ENCODE measurements at places on chromosomes 1 and 21.

- DNase-seq, result no peak
Measured at GRCh38 chr1:54070171-54070837, 16.9 kb downstream of the TCEANC2 start.

DNA sequence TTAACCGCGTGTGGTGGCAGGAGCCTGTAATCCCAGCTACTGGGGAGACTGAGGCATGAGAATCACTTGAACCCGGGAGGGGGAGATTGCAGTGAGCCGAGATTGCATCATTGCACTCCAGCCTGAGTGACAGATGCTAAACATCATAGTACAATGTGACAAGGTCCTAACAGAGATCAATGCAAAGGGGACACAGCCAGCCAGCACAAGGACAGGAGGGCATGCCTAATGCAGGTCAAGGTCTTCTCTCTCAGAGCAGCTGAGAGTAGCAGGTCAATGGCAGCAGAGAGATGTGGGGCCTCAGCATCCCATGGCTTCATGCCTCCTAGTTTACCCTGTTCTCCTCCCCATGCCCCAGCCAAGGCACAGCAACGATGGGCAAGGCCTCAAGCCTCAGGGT, 3.0 kb upstream of the SMIM11 start:
- DNase-seq, result no peak

- no peak for DNase-seq
Measured at GRCh38 chr1:221735999-221736398, 5.9 kb downstream of the DUSP10 start.

- peak; percentile 73 for DNase-seq
Measured at GRCh38 chr1:21909787-21910503, 27.2 kb downstream of the HSPG2 start.

DNA sequence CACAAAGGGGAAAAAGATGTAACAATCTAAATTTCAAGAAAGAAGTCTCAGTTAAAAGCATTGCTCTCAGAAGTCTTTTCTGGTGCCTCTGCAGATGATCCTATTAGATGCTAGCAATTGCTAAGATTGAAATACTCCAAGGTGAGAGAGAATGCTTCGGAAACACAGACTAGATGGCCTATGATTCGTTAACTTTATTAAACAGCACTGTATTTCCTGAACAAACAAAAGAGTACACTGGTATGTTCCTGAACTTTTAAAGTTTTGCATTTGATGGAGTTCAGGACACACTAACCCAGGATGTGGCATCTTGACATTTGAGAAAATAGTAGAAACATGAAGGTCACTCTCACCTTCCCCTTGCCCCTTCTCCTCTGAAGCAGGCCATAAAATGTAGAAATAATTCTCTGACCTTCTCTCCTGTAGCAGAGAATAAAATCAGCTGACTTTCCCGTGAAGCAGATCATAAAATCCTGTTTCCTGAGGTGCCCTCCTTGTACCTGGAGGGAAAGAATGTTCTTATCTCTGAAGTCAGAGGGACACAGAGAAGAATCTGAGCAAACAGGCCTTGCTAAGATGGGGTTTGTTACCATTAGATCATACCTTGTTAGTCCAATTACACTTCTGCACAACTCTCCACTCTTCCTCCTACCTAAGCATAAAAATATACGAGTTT, 142.9 kb upstream of the USP25 start:
- DNase-seq, result no peak

GRCh38 chr1:23216771-23217420, 406 bp downstream of the HTR1D start:
- no peak for DNase-seq

GRCh38 chr1:6914706-6915105, 129.5 kb downstream of the CAMTA1 start:
- DNase-seq, result no peak

GRCh38 chr1:108584428-108584856, 24.5 kb downstream of the EEIG2 start:
- no peak for DNase-seq

DNA sequence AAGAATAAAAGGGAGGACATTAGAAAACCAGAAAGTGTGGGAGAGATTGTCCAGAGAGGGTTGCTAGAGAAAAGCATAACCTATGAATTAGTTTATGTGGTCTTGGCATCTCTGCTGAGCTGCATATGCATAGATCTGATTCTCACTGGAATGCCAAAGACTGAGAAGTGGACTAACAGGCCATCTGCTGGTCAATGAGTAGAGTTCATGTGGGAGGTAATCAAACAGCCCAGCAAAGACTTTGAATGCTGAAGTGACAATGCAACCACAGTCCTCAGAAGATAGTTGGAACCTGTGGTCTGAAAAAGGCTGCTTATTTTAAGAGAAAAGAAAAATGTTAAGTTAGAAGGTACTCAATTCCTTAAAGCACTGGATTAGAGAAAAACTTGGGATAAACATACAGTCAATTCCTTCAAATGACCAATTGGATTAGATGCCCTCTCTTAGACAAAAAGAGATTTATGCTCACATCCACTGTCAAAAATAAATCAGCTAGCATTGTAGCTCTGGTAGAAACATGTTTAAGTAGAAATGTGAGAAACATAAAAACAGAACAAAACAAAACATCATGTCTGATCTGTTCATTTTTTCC, 382.8 kb downstream of the AMY1C start:
- DNase-seq, result no peak

DNA sequence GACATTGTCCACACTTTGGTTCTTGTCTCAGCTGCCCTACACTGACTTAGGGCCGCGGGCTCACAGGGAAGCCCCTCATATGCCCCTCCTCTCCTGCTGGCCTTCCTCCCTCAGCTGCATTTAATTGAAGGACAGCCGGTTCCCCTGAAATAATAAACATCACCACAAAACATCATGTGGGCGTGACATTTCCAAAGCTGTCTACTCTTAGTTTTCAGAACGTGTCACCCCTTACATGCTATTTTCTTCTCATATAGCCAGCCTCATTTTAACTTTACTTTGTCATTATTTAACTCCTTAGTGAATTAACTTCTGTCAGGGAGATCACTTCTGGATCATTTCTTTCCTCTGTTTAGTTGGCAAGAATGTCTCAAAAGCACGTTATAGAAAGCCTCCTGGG, 103.2 kb downstream of the COLGALT2 start:
- no peak for DNase-seq

DNA sequence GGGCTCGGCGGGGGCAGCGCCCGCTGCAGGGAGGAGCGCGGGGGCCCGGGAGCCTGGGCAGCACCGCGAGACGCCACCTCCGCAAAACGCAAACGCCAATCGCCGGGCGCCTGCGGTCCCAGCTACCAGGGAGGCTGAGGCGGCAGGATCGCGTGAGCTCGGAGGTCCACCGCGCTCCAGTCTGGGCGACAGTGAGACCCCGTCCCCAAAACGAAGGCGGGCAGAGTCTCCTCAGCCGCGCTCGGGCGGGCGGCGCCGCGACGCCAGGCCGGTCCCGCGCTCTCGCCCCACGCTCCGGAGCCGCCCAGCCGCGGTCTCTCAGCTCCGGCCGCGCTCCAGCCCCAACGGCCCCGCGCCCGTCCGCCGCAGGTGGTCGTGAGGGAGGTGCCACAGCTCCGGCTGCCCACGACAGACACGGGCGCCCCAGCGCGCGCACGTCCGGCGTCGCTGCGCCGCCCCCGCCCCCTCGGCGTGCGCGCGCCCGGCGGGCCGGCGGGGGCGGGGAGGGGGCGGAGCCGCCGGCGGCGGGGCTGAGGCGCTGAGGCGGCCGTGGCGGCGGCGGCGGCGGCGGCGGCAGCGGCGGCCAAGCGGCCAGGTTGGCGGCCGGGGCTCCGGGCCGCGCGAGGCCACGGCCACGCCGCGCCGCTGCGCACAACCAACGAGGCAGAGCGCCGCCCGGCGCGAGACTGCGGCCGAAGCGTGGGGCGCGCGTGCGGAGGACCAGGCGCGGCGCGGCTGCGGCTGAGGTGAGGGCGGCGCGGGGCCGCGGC, at the start of gene ADARB1:
Gene ADARB1 (plus strand): TSS at position 533 of the 770 bp plus-strand sequence. CDS start 97,077 bp downstream, outside the sequence.
- DNase-seq, result peak; percentile 44

DNA sequence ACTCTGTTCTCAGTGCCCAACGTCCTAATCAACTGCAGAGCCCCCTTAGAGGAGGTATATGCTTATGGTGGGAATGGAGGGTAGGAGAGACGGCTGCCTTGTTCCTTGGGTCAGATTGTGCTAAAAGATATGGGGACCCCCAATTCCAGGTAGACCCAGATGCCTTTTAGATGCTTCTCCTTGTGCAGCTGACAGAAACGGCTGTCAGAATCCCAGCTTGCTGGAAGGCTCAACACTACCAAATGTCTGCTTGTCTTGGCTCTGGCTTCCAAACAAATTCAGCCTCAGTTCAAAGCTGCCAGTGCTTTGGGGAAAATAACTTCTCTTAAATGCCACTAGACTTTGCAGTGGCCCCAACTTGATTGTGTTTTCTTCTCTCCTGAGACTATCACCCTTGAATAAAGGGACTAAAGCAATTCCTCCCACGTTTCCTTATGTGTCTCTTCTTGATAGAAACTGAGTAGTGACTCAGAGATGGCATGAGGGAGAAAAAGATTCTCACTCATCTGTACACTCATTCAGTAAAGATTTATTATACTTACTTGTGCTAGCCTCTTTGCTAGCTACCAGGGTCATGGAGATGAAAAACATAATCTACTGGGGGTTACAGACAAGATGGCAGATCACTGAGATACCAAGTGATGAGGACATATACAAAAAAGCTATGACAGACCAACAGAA, 3.4 kb upstream of the RNF19B start:
- DNase-seq, result peak; percentile 32

DNA sequence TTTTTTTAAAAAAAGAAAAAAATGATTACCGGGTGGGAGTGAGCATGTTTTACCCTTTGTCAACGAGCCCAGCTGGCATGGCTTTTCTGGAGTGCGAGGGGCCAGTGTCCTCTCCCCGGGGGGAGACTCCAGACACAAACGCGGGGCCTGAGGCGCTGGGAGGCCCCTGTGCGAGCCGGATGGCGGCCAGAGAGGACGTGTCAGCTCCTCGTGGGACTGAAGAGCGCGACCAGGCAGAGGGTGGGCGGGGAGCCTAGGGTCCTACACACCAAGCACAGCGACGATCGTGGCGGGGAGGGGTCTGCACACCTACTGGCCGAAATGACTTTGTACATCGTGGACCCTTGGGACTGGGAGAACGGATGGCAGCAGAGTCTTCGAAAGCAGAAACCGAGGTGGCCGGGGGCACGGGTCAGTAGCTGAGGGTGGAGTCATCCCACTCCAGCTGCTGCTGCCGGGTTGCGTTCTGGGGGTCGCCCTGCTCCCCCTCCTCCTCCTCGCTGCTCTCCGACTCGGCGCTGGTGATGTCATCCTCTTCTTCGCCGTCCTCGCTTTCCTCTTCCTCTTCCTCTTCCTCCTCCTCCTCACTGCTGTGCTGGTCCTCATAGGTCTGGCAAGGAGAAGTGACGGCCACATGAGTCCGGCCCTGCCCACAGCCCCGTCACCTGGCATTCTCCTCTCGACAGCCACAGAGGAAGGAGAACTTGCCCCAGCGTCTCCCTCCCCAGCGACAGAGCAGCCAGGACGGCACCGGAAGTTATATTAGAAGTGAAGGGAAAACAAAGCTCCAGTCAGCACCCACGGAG, 78.8 kb downstream of the PIK3CD start:
- DNase-seq, result no peak

- no peak for DNase-seq
Measured at GRCh38 chr1:112060261-112060660, 70.8 kb upstream of the KCND3 start.

- no peak for DNase-seq
Measured at GRCh38 chr1:232378266-232379062, 251.5 kb downstream of the SIPA1L2 start.

- no peak for DNase-seq
Measured at GRCh38 chr21:35509001-35509704, 460.1 kb upstream of the RUNX1 start.

DNA sequence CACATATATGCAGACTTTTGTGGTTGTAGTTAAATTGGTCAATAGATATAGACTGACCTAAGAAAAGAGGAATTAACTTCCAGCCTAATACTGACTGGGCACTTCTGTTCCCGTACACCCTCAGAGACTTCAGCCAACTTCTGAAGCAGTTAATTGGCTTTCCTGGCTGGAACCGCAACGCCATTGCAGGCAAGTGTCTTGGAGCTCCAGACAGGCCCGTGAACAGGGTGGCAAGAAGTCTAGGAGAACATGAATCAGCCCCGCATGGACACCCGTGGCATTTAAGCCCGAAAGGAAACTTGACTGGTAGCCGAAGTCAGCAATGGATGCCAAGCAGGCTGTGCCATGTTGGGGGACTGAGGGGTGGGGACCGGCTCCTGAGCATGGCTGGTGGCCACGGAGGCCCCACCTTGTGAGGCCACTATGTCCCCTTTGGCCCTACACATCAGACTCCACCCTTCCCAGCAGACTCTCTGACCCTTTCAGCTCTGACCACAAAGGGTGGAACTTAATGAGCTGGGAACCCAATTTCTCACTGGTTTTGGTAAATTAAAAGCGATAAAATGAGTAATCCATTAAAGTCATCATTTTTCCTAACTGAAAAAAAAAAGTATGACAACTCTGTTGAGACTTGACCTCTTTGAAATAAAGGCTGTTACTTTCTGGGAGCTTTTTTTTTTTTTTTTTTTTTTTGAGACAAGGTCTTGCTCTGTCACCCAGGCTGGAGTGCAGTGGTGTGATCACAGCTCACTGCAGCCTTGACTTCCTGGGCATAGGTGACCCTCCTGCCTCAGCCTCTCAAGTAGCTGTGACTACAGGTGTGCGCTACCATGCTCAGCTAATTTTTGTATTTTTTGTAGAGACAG, 54.1 kb downstream of the RUNX1 start:
- no peak for DNase-seq

- DNase-seq, result no peak
Measured at GRCh38 chr1:54989968-54990810, 8.5 kb upstream of the BSND start.

DNA sequence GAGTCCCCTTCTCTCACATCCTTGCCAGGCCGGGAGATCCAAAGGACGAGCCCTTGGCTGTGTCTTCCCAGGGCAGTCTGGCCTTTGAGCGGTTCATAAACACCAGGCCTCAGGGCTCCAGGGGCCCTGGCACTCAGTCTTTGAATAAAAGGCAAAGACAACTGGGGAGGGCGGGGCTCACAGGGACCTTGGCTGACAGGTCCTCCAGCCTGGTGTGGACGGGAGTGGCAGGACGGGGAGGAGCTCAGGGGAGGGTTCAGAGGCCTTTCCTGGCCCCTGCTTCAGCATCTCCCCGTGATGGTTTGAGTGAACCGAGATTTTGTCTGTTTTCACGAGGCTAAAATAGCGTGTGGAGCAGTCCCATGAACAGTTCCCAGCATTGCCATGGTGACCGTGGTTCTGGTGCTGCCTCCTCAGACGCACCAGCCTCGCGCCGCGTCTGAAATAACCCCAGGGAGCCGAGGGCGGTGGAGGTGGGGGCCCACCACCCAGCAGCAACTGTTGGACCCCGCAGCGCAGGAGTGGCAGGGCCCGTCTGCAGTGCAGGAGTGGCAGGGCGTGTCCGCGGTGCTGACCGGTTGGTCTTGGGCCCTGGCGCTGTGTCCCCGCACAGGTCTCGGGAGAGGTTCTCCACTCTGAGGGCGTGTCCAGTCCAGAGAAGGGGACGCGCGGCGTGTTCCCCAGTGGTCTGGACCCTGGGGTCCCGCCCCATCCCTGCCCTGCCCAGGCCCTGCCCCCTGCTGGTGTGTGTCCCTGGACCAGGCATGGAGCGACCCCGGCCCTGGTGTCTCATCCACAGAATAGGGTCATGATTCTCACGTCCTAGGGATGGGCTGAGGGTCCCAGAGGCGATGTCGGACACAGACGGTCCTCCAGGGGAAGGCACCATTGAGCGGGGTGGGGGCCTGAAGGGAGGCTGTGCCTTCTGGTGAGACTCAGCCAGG, 7.1 kb upstream of the PRKCZ start:
- DNase-seq, result no peak

- no peak for DNase-seq
Measured at GRCh38 chr1:23496490-23497181, 12.7 kb upstream of the ASAP3 start.

- DNase-seq, result no peak
Measured at GRCh38 chr1:115293006-115293405, 45.0 kb downstream of the NGF start.
